ENCODE measurements at places on chromosomes 2 and 18.

DNA sequence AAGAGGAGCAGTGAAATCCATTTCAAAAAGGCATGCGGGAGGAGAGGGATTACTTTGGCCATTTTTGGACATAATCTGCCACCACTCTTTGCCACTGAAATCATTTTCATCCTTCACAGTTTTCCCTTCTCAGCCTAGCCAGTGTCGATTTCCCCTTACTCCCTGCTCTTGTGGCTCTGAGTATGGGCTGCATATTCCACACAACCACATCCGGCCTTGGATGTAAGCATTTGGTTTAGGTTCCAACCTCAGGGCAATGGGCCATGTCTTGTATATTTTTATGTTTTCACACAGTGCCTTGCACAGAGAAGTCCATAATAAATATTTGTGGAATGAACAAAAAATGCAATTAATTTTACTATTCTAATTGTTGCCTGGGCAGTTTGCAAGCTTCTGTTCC, 7.7 kb upstream of the SERPINE2 start:
- DNase-seq, result no peak

- peak; percentile 72 for DNase-seq
Measured at GRCh38 chr2:25586726-25587144, 86.6 kb downstream of the DTNB start.

DNA sequence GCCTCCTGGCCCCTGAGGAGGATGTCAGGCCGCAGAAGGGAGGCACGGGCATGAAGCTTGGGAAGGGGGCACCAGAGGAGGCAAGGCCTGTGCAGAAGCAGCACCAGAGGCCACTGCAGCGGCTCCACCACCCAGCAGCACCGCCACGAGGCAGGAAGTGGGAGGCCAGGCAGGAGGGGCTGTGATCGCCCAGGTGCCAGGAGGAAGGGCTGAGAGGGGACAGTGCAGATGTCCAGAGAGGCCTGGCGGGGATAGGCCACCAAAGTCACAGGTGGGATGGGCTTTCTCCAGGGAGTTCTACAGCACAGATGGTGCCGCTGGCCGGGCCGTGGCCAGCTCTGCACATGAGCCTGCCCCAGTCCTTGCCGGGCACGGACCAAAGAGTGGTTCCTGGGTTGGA, 6.0 kb upstream of the ALPI start:
- no peak for DNase-seq

DNA sequence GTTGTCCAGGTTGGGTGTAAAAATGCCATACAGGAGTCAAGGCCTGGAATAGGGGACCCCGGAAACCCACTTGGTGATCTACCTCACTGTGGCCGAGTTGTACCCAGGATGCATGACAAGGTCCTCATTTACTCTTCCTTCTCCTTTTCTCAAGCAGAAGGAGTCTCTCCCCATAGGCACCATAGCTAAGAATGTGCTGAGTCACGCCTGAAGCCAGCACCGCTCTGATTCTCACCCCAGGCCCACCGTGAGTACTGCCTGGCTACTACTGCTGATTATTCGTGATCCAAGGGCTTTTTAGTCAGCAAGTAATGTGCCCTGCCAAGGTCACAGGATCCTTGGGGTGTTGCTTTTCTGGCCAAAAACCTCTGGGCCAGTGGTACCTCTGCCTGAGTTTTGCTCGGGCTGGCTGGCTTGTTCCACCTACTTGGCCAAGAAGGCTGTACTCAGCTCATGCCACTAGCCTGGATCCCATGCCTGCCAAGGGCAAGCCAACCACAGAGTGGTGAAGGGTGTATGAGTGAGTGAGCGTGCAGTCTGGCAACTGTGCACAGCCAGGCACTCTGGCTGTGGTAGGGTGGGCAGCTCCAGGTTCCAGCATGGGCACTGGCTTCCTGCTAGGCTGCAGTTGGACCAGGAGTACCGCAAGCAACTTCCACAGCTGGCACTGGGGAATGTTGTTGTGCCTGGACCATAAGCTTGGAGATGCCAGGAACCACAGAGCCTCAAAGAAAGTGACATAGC, 650.1 kb upstream of the VRK2 start:
- DNase-seq, result no peak

DNA sequence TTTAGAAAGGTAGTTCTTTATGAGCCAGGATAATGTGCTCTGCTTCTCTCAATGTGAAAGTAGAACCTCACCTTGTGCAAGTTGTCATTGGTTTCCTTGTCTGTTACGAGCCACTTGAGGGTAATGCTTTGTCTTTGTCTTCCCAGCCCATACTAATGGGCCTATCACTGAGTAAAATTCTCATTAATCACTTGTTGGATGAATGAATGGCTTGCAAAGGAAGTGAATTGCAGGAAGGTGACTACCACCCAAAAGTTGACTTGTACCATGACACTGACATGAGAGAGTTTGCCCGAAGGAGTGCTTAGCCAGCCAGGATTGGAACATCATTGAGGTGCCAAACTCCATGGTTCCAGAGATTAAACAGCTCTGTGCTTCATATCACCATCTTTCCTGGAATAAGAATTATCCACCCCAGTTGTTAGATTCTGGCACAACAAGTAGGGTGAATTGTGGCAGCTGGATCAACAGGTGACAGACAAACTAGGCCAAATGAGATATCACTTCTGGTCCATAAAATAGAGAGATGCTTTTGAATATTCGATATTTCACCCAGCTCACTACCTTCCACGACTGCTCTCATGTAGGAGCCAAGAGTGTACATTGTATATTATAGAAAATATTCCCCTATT, 20.5 kb upstream of the CD28 start:
- no peak for DNase-seq

GRCh38 chr18:68283834-68284233, 431.1 kb downstream of the TMX3 start:
- no peak for DNase-seq

DNA sequence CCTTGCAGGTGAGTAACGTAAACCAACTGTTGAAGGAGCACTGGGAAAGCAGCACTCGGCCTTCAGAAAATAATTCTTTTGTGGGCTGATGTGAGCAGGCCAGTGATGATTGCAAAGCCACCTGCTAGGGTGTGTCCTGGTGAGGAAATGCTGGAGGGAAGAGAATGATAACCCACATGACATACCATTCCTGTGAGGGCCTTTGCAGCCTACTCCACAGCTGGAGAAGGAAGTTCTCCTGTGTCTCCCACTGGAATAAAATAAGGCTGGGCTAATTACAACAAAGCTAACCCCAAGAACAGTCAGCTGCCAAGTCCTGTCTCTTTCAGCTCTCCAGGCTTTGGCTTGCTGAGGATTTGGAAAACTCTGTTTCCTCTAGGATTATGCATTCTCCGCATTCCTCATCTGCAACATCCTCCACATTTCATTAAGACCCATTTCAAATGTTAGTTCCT, 16.7 kb upstream of the DSG1 start:
- DNase-seq, result no peak

DNA sequence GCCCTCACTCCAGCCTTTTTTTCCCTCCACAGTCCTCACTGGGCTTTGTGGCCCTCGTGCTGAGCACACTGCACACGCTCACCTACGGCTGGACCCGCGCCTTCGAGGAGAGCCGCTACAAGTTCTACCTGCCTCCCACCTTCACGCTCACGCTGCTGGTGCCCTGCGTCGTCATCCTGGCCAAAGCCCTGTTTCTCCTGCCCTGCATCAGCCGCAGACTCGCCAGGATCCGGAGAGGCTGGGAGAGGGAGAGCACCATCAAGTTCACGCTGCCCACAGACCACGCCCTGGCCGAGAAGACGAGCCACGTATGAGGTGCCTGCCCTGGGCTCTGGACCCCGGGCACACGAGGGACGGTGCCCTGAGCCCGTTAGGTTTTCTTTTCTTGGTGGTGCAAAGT, 39.4 kb downstream of the STEAP3 start:
- DNase-seq, result no peak

GRCh38 chr18:1014509-1014908, 109.8 kb downstream of the ADCYAP1 start:
- DNase-seq, result no peak

DNA sequence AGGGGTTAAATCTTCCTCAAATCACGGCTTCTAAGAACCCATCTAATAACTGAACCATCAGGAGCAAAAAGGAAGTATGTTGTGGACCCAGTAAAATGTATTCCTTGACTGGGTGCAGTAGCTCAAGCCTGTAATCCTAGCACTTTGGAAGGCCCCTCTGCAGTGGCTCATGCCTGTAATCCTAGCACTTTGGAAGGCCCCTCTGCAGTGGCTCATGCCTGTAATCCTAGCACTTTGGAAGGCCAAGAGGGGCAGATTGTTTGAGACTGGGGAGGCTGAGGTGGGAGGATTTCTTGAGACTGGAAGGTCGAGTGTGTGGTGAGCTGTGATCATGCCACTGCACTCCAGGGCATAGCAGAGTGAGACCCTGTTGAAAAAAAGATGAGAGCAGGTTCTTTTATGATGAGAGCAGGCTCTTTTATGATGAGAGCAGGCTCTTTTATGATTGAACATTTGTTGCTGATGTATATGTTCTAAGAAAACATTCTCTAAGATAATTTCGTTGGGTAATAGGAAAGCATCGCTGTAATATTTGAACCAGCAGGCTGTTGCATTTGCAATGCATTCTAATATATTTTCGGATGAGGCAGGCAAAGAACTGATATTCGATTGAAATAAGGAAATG, 3.5 kb upstream of the PARD6G start:
- no peak for DNase-seq

GRCh38 chr18:70046796-70047195, 99.1 kb upstream of the CD226 start:
- DNase-seq, result no peak

DNA sequence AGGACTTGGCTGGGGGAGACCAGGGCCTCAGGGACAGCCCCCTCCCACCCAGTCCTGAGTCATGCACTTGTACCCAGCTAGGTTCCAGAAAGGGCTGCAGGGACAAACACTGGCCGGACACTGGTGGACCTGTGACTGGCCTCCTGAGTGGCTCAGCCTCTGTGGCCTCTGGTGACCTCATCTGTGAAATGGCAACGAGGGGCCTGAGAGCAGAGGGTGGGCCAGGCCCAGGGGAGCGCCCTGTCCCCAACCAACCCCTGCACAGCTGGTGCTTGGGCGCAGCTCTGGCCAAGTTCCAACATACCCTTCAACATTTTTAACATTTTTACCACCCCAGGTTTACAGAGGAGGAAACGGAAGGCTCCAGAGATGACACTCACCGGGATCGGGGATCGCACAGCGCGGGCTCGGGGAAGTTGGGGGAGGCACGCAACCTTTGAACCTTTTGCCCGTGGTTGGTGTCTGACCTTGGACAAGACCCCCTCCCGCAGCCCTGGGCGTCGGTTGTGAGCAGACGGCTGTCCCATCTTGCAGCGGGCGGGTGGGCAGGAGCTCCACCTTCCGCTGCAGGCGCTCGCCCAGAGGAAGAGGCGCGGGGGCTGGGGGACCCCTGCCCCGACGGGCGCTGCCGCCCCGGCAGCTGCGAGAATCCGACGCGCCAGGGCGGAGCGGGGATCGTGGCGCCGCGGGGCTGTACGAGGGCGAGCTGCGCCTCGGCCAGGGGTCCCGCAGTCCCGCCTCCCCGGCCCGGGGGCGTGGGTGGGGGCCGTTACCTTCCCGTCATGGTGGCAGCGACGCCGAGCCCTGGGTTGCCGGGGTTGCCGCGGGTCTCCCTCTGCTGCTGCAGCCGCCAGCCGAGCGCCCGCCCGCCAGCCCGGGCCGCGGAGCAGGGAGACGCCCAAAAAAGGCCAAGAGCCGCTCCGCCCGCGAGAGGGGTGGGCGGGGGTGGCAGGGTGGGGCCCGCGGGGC, 805 bp downstream of the LIMS2 start:
- DNase-seq, result no peak

- no peak for DNase-seq
Measured at GRCh38 chr2:26347286-26347865, 787 bp upstream of the ADGRF3 start.

DNA sequence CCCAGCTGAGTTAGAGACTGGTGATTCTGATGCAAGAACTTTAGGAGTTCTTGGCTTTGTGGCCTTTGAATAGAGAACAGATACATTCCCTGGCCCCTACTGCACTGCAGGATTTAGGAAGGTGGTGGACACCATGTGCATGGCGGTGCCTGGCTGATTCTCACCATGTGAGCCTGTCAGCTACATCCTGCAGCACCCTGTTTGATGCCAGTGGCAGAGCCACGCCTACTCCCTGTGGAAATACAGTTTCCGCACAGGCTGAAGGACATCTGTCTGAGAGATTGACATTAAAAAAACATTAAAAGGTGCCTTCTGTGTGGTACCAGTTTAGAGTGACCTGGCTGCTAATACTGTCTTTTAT, 50.0 kb downstream of the KCNE4 start:
- DNase-seq, result no peak

DNA sequence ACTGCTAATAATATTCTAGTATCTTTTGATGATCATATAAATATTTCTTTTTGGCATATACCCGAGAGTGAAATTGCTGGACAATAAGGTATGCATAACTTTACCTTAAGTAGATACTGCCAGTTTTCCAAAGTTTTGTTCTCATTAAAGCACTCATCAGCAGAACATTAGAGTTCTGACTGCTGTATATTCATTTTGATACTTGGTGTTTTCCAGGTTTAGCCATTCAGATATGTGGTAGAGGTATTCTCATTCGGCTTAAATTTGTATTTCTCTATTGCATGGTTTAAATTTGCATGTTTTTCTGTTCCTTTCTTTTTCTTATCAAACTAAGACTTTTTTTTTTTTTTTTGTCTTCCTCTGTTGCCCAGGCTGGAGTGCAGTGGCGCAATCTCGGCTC, 18.2 kb downstream of the CYBRD1 start:
- DNase-seq, result peak; percentile 31

GRCh38 chr2:88582030-88582429, 45.2 kb downstream of the EIF2AK3 start:
- no peak for DNase-seq

- no peak for DNase-seq
Measured at GRCh38 chr18:13382954-13383827, 164.6 kb downstream of the LDLRAD4 start.

DNA sequence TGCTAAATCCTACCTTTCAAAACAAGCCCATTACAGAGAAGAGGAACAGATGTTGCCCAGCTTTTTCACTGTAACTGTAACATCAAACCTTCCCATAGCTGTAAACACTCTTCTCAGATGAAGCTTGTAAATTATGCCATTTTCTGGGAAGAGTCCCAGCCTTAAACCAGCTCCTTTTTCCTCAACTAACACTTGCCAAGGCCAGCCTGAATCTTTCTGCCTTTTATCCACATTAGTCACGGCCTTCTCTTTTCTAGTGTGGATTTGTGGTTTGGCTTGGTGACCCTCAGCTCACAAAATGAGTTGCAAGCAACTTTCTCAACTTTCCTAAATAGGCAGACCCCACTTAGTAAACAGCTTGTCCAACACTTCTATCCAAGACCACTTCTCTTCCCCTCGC, 90.2 kb downstream of the CABLES1 start:
- DNase-seq, result no peak

GRCh38 chr18:11750581-11751310, 61.7 kb downstream of the GNAL start:
- no peak for DNase-seq

DNA sequence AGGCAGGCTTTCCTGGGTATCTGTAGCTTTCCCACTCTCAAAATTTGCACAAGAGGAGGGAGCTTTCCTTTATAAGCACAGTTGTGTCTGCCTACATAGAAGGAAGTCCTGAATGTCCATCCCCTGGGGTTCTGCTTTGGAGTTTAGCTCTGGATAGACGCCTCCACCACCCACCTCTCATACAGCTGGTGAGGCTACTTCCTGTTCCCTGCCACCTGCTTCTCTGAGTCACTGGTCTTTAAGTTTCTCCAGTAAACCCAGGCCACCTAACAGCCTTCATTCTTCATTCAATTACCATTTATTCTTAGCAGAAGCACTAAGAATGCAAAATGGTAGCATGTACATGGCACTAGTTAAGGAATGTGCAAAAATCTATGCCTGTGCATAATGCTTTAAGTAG, 407.8 kb downstream of the CDH2 start:
- DNase-seq, result no peak

GRCh38 chr2:26970244-26970927, at the start of gene MAPRE3:
Gene MAPRE3, plus strand, starts transcription at chr2:26970637. Its CDS starts 51,582 bp downstream, at chr2:27022219.
- peak; percentile 80 for DNase-seq

- peak; percentile 59 for DNase-seq
Measured at GRCh38 chr2:235270956-235271355, 222.9 kb upstream of the AGAP1 start.
